ENCODE measurements at places on chromosomes 4 and X.

GRCh38 chr4:55530691-55531090, 16.0 kb downstream of the CLOCK start:
- no peak overlapping the region for H3K4me3 ChIP-seq
- DNase-seq, result no peak
- H3K4me1 ChIP-seq, result no peaks in the 10 kb centered on the region
- no peaks in the 10 kb centered on the region for H3K27me3 ChIP-seq
- no peaks in the 10 kb centered on the region for H3K36me3 ChIP-seq

DNA sequence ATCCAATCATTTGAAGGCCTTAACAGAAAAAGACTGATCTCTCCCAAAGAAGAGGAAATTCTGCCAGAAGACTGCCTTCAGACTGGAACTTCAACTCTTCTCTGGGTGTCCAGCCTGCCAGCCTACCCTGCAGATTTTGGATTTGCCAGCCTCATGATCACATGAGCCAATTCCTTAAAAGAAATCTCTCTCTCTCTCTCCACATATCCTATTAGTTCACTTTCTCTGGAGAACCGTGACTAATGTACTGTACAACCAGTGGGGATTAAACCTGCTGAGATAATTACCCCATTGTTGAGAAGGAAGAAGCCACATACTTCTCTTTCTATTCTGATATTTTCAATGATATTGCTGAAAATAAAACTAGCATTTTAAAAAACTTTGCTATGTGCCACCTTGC, 711.3 kb upstream of the AMOT start:
- H3K27ac ChIP-seq, result no peak overlapping the region
- no peak overlapping the region for H3K4me3 ChIP-seq
- H3K27me3 ChIP-seq, result no peaks in the 10 kb centered on the region
- no peaks in the 10 kb centered on the region for H3K4me1 ChIP-seq

DNA sequence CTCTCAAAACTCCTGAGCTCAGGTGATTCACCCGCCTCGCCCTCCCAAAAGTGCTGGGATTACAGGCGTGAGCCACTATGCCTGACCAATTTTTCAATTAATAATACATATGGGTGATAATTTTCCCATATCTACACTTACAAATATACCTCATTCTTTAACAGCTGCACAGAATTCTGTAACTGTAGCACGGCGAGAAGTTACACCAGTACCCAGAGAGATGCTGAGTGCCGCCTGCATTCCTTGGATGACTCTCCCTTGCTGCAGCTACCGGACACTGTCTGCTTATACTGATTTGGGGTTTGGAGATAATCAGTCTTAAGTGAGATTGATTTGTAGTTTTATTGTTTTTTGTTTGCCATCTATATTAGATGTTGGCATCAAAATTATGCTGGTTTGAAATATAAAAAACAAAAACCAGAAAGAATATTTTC, 5.8 kb downstream of the TIFA start:
- no peak overlapping the region for H3K4me3 ChIP-seq
- no peaks in the 10 kb centered on the region for H3K36me3 ChIP-seq
- H3K4me1 ChIP-seq, result peaks cover 10% of the 10 kb centered on the region
- H3K27ac ChIP-seq, result no peak overlapping the region

- no peaks in the 10 kb centered on the region for H3K36me3 ChIP-seq
- no peak overlapping the region for H3K27ac ChIP-seq
- no peaks in the 10 kb centered on the region for H3K4me1 ChIP-seq
These were observed 371.4 kb upstream of the BOD1L1 start for GRCh38 chr4:13998850-13999445.

DNA sequence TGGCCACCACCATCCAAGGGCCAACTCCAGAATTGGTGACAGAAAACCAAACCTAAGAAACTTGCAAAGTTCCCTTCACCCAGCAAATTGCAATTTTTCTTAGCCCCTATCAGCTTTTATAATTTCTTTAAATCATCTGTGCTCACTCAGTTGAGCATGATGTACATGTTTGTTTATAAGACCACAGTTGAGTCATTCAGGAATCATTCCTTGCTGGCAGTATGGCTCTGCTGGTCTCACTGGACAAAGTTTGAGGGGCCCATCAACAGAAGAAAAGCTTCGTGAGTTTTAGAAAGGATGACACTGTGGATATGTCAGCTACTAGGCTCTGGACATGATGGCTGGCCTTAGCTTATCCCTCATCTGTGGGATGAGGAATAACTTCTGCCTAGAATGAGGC, 4.0 kb downstream of the TRPC5 start:
- no peak overlapping the region for H3K4me3 ChIP-seq
- no peaks in the 10 kb centered on the region for H3K36me3 ChIP-seq
- H3K27ac ChIP-seq, result no peak overlapping the region
- no peaks in the 10 kb centered on the region for H3K4me1 ChIP-seq
- H3K27me3 ChIP-seq, result no peaks in the 10 kb centered on the region
- no peak for DNase-seq

DNA sequence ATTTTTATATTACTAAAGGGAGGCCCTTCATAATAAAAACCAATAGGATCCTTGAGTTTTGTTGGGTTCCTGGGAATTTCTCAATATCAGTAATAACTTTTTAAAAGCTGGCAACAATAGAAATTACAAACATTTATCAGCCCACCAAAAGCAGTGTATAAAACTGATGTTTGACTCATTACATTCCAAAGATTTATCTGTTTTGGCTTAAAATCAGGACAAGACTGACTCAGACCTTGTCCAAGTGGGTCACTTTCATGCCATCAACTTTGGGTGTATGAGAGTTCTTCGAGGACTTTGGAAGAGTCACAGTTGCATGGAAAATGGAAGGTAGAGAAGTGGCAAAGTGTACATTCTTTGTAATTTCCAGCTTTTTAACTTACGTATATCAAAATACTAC, 102.8 kb downstream of the FRMPD4 start:
- H3K27me3 ChIP-seq, result no peaks in the 10 kb centered on the region
- H3K27ac ChIP-seq, result no peak overlapping the region
- no peak for DNase-seq
- no peaks in the 10 kb centered on the region for H3K4me1 ChIP-seq

DNA sequence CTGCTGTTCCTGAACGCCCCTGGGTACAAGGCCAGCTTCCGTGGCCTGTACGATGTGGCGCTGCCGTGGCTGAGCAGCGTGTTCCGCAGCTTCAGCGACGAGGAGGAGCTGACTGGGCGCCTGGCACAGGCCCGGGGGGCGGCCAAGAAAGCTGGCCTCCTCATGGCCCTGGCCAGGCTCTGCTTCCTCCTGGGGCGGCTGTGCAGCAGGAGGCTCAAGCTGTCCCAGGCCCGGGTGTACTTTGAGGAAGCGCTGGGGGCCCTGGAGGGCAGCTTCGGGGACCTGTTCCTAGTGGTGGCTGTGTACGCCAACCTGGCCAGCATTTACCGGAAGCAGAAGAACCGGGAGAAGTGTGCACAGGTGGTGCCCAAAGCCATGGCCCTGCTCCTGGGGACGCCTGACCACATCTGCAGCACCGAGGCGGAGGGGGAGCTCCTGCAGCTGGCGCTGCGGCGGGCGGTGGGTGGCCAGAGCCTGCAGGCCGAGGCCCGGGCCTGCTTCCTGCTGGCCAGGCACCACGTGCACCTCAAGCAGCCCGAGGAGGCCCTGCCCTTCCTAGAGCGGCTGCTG, 28.2 kb downstream of the SH3TC1 start:
- H3K4me3 ChIP-seq, result no peak overlapping the region
- H3K36me3 ChIP-seq, result no peaks in the 10 kb centered on the region

DNA sequence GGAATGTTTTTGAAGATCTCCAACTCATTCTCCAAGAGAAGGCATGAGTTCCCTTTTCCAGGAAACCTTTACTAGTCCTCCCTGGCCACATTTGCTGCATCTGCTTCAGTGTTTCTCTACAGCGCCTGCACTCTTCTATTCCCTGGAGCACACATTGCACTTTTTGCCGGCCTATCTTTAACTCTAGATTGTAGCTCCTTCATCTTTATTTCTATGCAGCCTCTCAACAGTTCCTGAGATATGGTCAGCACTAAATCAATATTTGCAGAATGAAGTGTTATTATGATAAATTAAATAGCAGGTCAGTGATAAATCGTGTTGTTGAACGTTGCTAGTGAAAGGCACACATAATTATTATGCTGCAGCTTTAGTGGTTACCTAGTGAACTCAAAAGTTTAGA, 88.3 kb downstream of the VCX3A start:
- no peak overlapping the region for H3K27ac ChIP-seq
- DNase-seq, result no peak
- H3K4me3 ChIP-seq, result no peak overlapping the region

GRCh38 chr4:37742149-37742548, 56.0 kb upstream of the RELL1 start:
- no peak overlapping the region for H3K4me3 ChIP-seq
- H3K36me3 ChIP-seq, result no peaks in the 10 kb centered on the region
- no peak for DNase-seq

DNA sequence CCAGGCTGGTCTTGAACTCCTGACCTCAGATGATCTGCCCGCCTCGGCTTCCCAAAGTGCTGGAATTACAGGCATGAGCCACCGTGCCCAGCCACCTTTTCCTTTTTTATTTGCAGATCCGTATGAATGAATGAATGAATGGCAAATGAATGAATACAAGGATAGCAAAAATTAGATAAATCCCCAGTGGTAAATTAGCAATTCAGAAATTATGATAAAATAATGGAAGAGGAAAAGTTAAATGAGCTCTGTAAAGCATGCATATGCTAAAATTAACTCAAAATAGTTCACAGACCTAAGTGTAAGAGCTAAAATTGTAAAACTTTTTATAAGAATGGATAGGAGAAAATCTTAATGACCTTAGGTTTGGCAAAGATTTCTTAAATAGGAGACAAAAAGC, 49.8 kb downstream of the SH3KBP1 start:
- no peak for DNase-seq
- no peaks in the 10 kb centered on the region for H3K4me1 ChIP-seq
- H3K27me3 ChIP-seq, result no peaks in the 10 kb centered on the region
- no peaks in the 10 kb centered on the region for H3K36me3 ChIP-seq

DNA sequence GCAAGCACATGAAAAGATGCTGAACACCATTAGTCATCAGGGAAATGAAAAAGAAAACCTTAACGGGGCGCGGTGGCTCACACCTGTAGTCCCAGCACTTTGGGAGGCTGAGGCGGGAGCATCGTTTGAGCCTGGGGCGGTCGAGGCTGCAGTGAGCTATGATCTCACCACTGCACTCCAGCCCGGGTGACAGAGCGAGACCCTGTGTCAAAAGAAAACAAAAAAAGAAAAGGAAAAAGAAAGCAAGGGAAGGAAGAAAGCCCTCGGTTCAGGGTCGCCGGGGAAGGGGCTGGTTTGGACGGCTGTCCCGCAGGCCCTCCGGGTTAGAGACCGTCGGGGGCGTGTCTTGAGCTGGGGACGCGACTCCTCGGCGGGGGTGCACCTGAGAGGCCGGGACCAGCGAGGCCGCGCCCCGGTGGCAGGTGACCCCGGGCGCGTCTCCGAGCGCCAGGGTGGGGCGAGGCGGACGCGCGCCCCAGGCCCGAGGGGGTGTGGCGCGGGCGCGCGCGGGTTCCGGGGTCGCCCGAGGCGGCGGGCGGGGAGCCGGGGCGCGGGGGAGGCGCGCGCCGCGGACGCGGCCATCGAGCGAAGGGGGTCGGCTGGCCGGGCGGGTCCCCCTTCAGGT, 478 bp upstream of the PLXNA3 start:
- DNase-seq, result no peak
- peak overlapping the region; percentile 66 for H3K27ac ChIP-seq
- no peaks in the 10 kb centered on the region for H3K4me1 ChIP-seq
- peak overlapping the region; percentile 61 for H3K4me3 ChIP-seq
- H3K27me3 ChIP-seq, result peaks cover 6% of the 10 kb centered on the region

GRCh38 chrX:24201216-24201615, 51.7 kb downstream of the ZFX start:
- H3K4me1 ChIP-seq, result no peaks in the 10 kb centered on the region
- no peak for DNase-seq
- H3K27ac ChIP-seq, result no peak overlapping the region

- DNase-seq, result no peak
- no peaks in the 10 kb centered on the region for H3K4me1 ChIP-seq
- no peaks in the 10 kb centered on the region for H3K27me3 ChIP-seq
- H3K4me3 ChIP-seq, result no peak overlapping the region
These were observed 62.8 kb downstream of the BEX3 start for GRCh38 chrX:103439161-103439560.

DNA sequence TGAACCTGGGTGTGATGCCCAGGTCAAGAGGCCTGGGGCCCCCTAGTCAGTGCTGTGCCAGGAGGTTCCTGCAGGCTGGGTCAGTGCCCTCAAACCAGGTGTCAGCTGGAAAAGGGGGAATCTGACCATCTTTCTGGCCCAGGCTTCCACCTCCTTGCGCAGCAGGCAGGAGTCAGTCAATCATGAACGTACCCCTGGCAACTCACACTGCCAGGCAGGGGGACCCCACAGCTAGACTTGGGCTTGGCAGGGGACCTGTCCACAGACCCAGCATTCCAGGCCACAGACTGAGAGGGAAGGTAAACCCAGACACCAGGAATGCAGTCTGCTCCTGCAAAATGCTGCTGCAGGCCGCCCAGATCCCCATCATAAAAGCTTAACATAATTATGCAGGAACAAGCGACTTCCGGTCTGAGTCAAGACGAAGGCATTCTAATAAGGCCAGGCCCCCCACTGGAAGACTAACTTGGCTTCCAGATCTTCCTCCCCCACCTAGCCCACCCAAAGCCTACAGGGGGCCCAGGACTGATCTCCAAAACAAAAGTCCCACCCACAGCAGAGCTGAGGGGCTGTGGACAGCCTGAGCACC, 156.3 kb downstream of the BCOR start:
- H3K27ac ChIP-seq, result no peak overlapping the region
- no peaks in the 10 kb centered on the region for H3K36me3 ChIP-seq
- no peaks in the 10 kb centered on the region for H3K27me3 ChIP-seq
- DNase-seq, result no peak

DNA sequence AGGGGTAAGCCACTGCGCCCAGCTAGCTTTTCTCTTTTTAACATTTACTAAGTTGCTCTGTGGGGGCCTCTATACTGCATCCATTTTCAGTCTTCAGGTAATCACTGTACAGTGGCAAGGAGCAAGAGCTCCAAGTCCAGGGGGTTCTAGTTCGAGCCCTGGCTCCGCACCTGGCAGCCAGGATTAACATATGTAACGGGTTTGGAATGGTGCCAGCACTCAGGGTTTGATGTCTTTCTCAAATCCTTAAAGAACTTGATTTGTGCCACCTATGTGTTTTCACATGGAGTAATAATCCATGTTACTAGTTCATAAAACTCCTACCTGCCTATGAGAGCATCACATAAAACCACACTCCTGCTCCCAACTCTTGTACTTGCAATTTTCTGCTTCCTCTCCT, 4.5 kb downstream of the GRPEL1 start:
- H3K4me3 ChIP-seq, result no peak overlapping the region
- H3K36me3 ChIP-seq, result peaks cover 4% of the 10 kb centered on the region

All from breast epithelium (tissue), 4 donors.